SK-N-SH (cell line): ENCODE measurements at places on chromosomes 7 and 10.
A peak's percentile ranks its signal among the peaks of the same experiment; 100 is the strongest.

- no peak for DNase-seq
Observed at GRCh38 chr10:113959383-113959760, 84.3 kb upstream of the ADRB1 start.

DNA sequence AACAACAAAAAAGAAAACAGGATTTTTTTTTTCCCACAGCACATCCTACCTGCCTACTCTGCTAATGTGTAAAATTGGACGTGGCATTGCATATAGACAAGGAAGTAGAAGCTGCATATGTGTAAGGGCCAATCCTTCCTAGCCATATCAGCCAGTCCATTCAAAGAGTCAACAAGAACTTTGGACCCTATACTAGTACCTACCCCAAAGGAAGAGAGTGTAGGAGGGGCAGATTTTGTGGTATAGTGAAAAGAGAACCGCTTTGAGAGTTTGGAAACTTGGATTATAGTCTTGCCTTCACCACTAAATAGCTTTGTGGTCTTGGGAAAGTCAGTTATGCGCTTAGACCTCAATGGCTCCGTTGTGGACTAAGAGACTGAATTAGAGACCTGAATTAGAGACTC is 12.1 kb upstream of the MCU start:
- no peak for DNase-seq

DNA sequence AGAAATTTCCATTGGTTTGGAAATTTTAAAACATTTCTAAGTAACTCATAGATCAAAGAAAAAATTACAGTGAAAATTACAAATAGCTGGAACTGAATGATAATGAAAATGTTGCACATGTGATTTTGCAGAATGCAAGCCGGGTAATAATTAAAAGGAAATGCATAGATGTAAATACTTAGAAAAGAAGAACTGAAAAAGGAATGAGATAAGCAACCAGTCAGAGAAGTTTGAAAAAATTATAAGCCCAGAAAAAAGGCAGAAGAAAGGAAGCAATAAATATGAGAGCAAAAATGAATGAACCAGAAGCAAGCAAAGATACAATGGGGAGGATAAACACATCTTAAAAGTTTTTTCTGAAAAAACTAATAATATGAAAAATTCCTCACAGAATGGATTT is 3.2 kb upstream of the TMEM273 start:
- no peak for DNase-seq

DNA sequence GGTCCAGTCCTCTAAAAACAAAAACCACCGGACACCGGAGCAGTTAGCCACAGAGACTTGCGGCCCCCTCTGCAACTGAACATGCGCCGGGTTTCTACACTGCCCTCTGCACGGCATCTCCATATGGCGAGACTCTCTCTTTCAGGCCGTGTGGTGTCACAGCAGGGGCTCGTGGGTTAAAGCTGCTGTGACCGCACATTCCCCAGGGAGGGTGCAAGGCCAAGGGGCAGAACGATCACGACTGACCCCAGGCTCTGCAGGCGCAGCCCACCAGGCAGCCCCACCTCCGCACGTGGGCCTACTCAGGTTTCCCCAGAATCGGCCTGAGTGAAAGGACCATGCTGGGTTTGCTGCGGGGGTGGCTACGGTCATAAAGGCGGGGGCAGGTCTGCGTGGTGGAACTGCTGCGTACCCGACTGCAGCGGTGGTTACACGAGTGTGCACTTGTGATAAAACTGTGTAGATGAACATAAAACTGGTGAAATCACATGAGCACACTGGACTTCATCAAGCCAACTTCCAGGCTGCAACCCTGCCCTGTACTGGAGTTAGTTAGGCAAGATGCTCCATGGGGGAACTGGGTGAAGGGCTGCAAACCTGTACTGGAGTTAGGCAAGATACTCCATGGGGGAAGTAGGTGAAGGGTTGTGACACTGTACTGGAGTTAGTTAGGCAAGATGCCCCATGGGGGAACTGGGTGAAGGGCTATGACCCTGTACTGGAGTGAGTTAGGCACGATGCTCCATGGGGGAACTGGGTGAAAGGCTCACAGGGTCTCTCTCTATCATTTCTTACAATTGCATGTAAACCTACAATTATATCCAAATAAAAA is 81.4 kb upstream of the PPP2R2D start:
- DNase-seq = peak; percentile 3

DNA sequence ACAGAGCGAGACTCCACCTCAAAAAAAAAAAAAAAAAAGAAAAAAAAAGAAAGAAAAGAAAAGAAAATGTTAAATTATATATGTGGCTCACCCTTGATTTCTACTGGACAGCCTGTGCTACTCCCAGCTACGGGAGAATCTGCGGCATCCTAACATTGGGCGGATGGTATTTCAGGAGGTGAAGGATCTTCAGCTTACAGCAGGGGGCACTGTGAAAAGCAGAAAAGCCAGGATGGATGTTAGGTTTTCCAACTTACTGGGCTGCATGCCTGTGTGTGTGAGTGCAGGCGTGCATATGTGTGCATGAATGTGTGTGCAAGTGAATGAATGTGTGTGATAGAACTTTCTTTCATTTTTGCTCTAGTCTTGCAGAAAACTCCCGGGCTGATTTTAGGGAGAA is 1066.5 kb downstream of the TYW1 start:
- peak; percentile 52 for DNase-seq

GRCh38 chr10:5096108-5096507 is 1.9 kb downstream of the AKR1C3 start:
- no peak for DNase-seq

- no peak for DNase-seq
Observed at GRCh38 chr7:156820445-156821063, 72.4 kb downstream of the LMBR1 start.

GRCh38 chr7:158072991-158073730 is 514.5 kb downstream of the PTPRN2 start:
- peak; percentile 19 for DNase-seq

DNA sequence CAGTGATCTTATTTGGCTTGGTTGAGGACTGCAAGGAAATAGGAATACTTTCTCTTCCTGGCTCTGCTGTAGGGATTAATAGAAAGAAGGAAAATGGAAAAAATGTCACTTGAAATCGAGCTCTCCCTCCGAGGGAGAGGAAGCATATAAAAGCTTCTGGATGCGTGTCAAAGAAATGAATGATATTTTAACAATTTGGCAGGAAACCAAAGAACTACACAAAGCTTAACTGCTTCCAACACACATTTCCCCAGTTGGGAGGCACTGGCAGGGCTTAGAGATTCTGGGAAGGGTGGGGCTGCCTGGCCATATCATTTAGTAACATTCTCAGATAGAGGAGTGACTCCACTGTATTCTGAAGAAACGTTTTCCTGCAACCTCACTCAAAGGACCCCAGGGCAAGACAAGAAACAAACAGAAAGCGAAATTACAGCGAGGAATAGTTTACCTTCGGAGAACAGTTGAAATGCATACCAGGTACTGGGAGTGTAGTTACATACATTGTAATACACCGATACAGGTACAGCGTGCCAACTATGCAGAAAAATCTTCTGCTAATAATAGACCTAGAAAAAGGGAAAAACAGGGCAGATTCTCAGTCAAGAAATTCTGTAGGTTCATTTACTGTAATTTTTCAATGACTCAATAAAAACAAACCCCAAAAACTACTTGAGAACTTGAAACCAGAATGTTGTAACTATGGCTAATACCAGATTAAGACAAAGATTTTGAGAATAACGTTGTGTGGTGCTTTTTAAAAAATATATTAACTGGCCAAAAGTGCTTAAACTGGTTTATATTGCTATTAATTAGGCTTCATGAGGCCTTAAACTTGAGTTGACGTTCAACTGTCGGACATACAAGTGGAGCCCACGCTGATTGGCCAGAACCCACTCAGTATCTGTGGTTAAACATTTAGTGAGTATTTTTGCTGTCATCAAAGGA is 75.7 kb upstream of the ASAH2 start:
- no peak for DNase-seq

- no peak for DNase-seq
Observed at GRCh38 chr7:66238773-66239466, 33.8 kb downstream of the TPST1 start.

GRCh38 chr10:77507291-77507880 is 130.2 kb downstream of the KCNMA1 start:
- DNase-seq = peak; percentile 50

DNA sequence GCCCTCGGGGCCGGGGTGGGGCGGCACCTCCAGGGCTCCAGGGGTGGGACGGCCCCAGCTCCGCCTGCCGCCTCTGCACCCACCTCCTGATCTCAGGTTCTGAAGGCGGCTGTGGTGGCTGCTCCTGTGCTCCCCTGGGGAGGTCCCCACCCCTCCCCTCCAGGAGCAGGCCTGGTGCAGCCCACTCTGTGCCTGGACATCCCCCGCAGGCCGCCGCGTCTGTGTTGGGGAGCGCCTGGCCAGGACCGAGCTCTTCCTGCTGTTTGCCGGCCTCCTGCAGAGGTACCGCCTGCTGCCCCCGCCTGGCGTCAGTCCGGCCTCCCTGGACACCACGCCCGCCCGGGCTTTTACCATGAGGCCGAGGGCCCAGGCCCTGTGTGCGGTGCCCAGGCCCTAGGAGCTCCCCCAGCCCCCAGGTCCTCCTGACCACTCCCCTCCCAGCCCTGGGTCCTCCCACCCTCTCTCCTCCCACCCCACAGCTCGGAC is 5.5 kb downstream of the CYP2W1 start:
- no peak for DNase-seq

DNA sequence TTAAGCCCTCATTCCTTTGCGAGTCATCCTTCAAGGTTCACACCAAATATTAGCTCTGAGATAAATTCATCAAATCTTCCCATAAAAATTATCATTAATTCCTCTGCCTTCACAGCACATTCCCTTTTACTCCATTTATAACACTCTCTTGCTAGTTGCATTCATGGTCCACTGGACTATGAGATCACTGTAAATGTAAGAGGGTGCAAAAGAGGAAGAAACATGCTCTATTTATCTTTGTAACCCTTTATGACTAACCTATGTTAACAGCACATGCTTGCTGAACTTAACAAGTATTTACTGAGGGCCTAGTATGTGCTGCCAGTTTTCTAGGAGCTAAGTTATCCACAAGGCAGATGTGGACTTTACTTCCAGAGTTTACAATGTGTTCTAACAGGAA is 86.7 kb upstream of the TMEM168 start:
- no peak for DNase-seq

GRCh38 chr7:81768951-81769778 is 682 bp downstream of the HGF start:
- no peak for DNase-seq

- no peak for DNase-seq
Observed at GRCh38 chr10:3213208-3213607, 40.6 kb upstream of the PITRM1 start.

- DNase-seq = no peak
Observed at GRCh38 chr10:84665211-84665610, 336.8 kb downstream of the CCSER2 start.

- no peak for DNase-seq
Observed at GRCh38 chr10:114552050-114552449, 106.0 kb downstream of the ABLIM1 start.

DNA sequence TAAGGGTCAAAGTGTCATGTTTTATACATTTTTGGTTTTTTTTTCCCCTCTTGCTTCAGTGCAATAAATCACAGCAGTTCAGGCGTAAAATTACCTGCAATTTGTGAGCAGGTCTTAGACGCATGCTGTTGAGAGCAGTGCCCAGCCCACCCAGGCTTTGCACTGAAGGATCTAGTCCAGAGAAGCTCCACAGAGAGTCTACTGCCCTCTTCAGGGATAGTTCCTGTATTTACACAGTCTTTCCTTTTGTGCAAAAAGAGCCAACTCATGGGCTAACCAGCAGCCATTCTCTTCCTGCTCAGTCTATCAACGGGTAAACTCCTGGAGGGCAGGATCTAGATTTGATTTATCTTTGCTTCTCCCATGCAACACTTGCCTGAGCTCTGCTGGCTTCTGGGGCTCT is 82.2 kb upstream of the NAMPT start:
- DNase-seq = no peak

DNA sequence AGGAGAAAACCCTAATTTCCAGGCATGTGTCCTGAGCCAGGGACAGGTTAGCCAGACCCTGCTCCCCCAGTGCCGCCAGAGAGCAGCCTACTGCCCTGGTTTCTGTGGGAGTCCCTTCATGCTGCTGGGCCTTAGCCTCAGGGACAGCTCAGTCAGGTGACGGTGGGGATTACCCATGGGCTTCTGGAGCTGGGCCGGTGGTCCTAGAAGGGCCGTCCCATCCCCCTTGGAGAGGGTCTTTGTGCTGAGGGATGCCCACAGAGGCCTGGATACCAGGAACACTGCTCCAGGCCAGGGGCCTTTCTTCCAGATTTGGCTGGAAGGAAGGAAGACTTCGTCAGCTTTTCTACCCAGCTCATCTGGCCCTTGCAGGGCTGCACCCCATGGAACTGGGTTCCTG is 71.4 kb upstream of the ZNF722 start:
- no peak for DNase-seq

- no peak for DNase-seq
Observed at GRCh38 chr10:33145451-33146188, 187.6 kb upstream of the ITGB1 start.

DNA sequence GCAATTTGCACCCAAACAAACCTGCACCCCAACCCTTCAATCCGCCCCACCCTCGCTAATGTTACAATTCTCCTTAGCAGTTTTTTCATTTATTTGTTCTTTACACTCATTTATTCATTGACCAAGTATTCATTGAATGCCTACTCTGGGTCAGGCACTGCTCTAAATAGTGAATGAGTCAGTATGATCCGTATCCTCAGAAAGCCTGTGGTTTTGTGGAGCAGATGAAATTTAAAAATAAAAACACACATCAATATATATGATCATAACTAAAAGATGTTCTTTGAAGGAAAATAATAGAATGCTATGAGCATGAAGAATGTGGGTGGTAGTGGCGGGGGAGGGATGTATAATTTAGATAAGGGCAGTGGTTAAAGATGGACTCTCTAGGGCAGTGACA is 13.3 kb downstream of the IFIT5 start:
- DNase-seq = no peak

DNA sequence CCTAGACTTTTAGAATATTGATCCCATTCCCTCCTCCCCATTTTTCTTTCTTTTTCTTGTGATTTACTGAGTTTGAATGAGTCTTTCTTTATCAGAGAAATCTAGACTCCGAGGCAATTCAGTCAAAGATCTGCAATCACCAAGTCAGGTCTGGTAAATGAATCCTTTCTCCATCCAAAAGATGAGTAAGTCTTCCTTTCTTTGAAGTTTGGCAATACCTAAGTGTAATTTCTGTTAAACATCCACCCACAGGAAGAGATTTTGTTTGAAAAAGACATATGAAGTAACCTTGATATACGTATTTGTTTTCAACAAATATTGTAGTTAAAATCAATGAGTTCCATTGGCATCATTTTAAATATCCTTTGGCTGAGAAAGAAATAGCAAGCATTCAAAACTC is 58.3 kb downstream of the SLC39A12 start:
- DNase-seq = no peak

GRCh38 chr10:116926426-116926825 is 77.1 kb downstream of the ENO4 start:
- no peak for DNase-seq
